ENCODE measurements at places on chromosomes 11 and 22. TPM values are rescaled to one million over a fixed set of nuclear protein-coding genes. Genes with fewer than 3 reads are reported as not detected.

DNA sequence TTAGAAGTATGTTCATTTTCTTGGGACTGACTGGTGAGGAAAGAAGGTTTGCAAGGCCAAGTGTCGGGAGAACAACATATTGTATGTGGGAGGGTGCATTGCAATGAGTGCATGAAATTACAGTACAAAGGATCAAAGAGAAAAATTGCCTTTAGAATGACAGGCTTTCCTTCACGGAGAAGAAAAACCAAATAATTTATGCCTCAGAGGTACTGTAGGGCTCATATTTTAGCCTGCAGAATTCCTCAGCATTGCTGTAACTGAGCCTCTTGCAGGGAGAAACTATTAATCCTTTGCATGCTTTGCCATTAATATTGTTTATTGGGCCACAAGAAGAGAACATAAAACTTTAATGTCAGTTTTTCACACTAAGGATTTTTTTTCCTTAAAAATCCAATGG lies 60.1 kb downstream of the LRRC4C start:
- no peak for DNase-seq

DNA sequence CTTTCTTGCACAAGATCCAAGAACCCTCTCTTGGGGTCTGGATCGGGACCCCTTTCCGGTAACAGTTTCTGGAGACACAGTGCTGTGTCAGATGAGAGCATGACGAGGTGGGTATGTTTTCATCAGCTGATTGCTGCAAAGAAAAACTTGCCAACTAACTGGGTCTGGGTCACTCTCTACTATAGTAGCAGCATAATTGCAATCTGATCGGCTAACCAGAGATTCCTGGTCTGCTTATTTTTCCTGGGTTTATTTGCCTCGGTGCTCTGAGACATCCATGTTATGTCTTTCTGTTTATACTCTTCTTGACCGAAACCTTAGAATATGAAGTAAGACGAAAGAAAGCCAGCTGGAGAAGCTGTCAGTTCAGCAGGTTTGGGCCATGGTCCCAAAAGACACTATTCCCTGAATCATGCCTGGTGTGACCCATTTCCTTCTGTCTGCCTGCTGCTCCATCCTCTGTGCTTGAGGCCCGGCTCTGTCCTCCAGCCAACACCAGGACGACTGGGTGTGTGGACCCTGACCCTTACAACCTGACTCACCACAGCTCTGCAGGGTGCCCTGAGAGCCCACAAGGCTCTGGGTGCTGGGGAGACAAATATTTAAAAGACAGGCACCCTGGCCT lies 24.1 kb upstream of the CLMP start:
- DNase-seq: no peak

DNA sequence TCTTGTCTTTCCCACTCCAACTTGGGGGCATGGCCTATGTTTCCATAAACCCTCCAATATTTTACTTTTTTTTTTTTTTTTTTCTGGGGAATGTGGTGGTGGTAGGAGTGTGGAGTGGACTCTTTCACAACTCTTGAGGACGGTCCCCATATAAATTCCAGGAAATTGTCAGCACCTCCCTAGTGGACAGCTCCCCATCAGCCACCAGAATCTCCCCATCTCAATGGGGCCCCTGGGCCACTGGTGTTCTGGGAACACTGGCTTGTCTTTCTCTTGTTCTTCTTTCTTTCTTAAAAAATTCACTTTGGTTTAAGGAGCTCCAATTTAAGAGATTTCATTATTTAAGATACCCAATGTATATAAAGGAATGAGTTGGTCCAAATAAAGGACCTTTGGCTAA lies 74.1 kb downstream of the ADM start:
- no peak for DNase-seq

- no peak for DNase-seq
Measured at GRCh38 chr22:43883719-43884415, 7.9 kb downstream of the PNPLA5 start.

- DNase-seq: no peak
Measured at GRCh38 chr11:2790568-2790921, 90.8 kb upstream of the KCNQ1OT1 start.

GRCh38 chr11:126008956-126009355 lies 53.7 kb downstream of the CDON start:
- DNase-seq: no peak

DNA sequence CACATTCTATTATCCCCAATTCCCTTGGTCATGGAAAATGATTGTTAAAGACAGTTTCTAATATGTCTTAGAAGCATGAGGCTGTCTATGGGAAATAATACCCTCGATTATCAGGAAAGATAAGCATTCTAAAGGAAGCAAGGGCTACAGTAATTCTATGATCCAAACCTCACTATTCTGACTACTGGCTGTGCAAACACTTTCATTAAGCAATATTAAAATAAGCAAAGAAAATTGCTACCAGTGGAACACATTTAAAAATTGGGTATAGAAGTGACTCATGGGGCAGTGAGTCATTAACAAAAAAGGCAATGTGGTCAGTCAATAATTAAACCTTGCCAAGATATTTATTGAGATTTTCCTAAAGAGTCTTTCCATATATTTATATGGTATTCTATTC lies 1415.2 kb upstream of the TENM4 start:
- DNase-seq: peak; percentile 13

DNA sequence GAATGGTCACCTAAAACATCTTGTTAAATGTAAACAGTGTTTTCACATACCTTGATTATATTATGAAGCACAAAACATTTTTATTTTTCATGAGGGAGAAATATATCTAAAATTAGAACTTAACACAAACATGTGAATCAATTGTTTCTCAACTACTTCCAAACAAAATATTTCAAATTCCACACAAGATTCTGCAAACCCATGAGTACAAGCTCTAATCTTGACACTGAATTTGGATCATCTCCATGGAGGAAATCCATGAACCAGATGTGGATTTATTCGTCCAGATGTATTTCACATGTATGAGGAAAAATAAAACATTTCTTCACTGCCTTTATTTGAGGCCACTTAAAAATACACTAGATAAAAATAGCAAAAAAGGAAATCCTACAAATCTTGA lies 184.2 kb downstream of the SBF2 start:
- no peak for DNase-seq

- peak; percentile 46 for DNase-seq
Measured at GRCh38 chr11:27910186-27910931, 197.6 kb downstream of the KIF18A start.

DNA sequence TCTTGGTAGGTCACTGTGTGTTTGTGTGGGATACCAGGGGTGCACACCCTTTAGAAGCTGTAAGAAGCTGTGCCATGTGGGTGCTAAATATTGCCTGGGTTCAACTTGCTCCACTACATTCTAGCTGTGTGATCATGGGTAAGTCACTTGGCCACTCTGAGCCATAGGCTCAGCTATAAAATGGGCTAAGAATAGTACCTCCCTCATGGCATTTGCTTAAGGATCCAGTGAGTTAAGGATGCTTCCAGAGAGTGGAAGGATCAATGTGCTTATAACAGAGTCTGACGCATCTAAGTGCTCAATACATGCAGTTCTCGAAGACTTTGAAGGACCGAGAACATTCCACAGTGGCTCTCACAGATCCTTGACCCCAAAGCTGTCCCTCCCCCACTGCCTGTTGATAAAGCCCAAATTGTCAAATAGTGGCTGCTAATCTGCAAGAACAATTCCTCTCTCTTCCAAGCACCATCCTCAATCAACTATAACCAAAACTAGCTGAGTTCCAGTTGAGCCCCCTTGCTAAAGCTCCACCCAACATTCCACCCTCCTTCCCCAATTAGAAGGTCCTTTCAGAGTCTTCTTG lies 13.2 kb upstream of the TMPRSS6 start:
- no peak for DNase-seq

GRCh38 chr22:50473088-50473487 lies 1.7 kb downstream of the SBF1 start:
- DNase-seq: no peak

- no peak for DNase-seq
Measured at GRCh38 chr11:79438631-79439409, 2.0 kb downstream of the TENM4 start.

- DNase-seq: no peak
Measured at GRCh38 chr11:63598556-63598955, 15.7 kb downstream of the PLAAT3 start.

- no peak for DNase-seq
Measured at GRCh38 chr11:125267548-125267947, 103.0 kb downstream of the PKNOX2 start.

- peak; percentile 44 for DNase-seq
Measured at GRCh38 chr11:86931548-86932258, 23.5 kb downstream of the FZD4 start.

DNA sequence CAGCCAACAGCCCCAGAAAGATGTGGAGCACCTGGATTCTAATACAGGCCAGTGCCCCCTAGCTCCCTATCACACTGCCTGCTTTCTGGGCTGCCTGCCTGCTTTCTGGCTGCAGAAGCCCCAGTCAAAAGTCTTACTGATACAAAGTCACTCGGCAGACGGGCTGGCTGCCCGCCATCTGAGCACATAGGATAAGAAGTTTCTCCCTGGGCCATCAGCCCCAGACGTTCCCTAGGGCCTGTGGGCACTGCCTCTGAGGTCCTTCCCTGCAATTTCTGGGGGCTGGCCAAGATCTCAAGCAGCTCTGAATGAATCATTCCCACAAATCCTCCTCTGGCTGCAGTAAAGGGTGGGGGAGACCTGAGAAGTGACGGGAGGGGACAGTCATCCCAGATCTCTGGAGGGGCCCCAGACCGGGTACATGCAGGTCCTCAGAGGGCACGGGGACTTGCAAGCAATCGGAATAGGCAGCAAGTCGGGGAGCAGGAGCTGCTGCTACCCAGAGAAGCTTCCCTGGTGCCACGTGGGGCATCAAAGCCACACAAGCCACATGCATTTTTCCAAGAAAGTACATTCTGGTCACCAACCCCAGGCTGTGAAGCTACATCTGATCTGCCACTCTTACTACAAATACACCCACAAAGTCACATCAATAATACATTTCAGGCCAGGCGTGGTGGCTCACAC lies 4.7 kb downstream of the TPST2 start:
- DNase-seq: peak; percentile 86

- DNase-seq: no peak
Measured at GRCh38 chr22:44224166-44224565, 43.4 kb downstream of the PARVG start.

GRCh38 chr11:111718436-111718835 lies 47.8 kb downstream of the PPP2R1B start:
- peak; percentile 87 for DNase-seq

DNA sequence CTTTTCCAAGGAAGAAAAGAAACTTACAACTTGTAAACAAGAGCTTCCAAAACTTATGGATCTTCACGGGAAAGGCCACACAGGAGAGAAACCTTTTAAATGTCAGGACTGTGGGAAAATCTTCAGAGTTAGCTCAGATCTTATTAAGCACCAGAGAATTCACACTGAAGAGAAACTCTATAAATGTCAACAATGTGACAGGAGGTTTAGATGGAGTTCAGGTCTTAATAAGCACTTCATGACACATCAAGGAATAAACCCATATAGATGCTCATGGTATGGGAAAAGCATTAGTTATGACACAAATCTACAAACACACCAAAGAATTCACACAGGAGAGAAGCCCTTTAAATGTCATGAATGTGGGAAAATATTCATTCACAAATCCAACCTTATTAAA lies 32.4 kb downstream of the GAB2 start:
- no peak for DNase-seq

Gene SCUBE1
- total RNA-seq: 0.04 TPM

Gene NXPE4
- total RNA-seq: not detected

Gene SLC5A12
- total RNA-seq: not detected

Gene OR5A1
- not detected for total RNA-seq

Gene UQCC3
- 9.1 TPM for total RNA-seq

Gene MAFF
- total RNA-seq: 3.9 TPM

Gene PKP3
- total RNA-seq: 2.4 TPM

Gene MMP12
- total RNA-seq: 1.5 TPM

Gene PDGFB
- not detected for total RNA-seq

Gene C11orf86
- total RNA-seq: not detected

Gene GSTT2
- not detected for total RNA-seq

Gene PHOX2A
- total RNA-seq: not detected

Gene ANO1
- total RNA-seq: 0.37 TPM

Data from H4 (cell line).